ENCODE measurements at places on chromosomes 12 and 14. TPM values are rescaled to one million over a fixed set of nuclear protein-coding genes. Genes with fewer than 3 reads are reported as not detected.

Gene KRT78
- total RNA-seq: 2.6 TPM

Gene KCNK10
- total RNA-seq: 1.3 TPM

Gene SMIM41
- total RNA-seq: not detected

Gene CMA1
- not detected for total RNA-seq

Gene BCL11B
- total RNA-seq: 4.4 TPM

Gene CCDC177
- 3.7 TPM for total RNA-seq

Gene KCNA1
- total RNA-seq: 4.3 TPM

Gene TSFM
- total RNA-seq: 18.8 TPM

Gene PCED1B
- 0.82 TPM for total RNA-seq

Gene PRPH
- 18.9 TPM for total RNA-seq

Gene TC2N
- 12.0 TPM for total RNA-seq

Gene BDKRB1
- 0.38 TPM for total RNA-seq

Gene KRT6A
- 1.2 TPM for total RNA-seq

Gene KRT74
- total RNA-seq: not detected

Gene TAS2R10
- total RNA-seq: 5.8 TPM

Gene LRP1-AS
- 3.4 TPM for total RNA-seq

Gene MYF6
- 19.2 TPM for total RNA-seq

Gene INSM2
- total RNA-seq: 24.3 TPM

Gene CLECL1
- not detected for total RNA-seq

Gene ARHGEF40
- total RNA-seq: 80.2 TPM

Gene ASCL1
- 42.0 TPM for total RNA-seq

Gene ADGRD1
- total RNA-seq: 17.2 TPM

Gene LPAR5
- total RNA-seq: 0.88 TPM

Gene RNF212B
- not detected for total RNA-seq

Gene GCH1
- total RNA-seq: 3.3 TPM

Gene RHOJ
- 13.7 TPM for total RNA-seq

Gene RFX4
- 0.11 TPM for total RNA-seq

Gene SMCO2
- total RNA-seq: 1.9 TPM

Gene GOLGA3
- total RNA-seq: 86.0 TPM

Gene PLA2G1B
- not detected for total RNA-seq

Gene EDDM3A
- not detected for total RNA-seq

Gene OVCH1
- 0.33 TPM for total RNA-seq

Gene CISTR
- not detected for total RNA-seq

Gene PRB2
- not detected for total RNA-seq

All from camera-type eye (tissue), 1 donor.